ENCODE measurements at places on chromosomes 7 and 10.

- DNase-seq = no peak
Measured at GRCh38 chr10:49379596-49380410, 16.1 kb downstream of the DRGX start.

- DNase-seq = no peak
Measured at GRCh38 chr10:22481687-22482539, 136.6 kb downstream of the SPAG6 start.

GRCh38 chr7:73438547-73439409, 5.2 kb downstream of the FZD9 start:
- no peak for DNase-seq

DNA sequence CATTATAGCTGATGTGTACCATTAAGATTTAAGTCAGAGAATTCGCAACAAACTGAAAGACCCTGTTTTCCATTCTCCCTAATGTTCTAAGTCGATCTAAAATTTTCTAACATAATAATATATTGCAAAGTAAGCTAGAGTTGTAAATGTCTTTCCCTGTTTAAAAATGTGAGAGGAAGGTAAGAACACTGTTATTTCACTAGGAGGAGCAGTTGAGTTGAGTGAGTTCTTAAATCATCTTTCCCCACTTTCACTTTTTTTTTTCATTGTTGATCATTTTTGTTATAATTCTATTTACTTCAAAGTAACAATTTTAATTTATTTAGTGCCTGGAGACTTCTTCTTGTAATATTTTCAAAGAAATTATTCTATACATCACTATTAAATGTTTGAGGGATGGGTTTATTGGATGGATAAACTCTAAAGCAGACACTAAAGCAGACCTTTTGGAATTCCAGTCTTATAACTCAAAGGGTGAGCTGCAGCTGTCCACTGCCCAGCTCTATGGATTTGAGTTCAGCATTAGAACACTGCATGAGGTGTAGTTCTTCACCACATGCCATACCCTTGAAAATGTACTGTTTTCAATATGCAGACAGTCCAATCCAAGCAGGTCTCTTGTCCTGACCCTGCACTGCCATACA, 181.3 kb upstream of the FZD1 start:
- DNase-seq = no peak

All from CD4-positive, alpha-beta T cell (primary cell).